Stimulated activated CD4-positive, alpha-beta T cell treated with anti-CD3 and anti-CD28 coated beads, Interleukin-1b, Interleukin-23, amount 100 ng/mL, for 1 hour (primary cell): ENCODE measurements at places on chromosomes 13 and 19.

DNA sequence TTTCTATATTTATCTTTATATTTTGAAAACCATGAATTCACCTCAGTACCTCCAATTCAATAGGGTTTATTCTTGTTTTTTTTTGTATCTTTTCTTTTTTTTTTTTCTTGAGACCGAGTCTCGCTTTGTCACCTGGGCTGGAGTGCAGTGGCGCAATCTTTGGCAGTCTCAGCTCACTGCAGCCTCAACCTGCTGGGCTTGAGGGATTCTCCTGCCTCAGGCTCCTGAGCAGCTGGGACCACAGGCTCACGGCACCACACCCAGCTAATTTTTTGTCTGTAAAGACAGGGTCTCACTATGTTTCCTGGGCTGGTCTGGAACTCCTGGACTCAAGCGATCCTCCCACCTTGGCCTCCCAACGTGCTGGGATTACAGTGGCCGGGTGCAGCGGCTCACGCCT, 23.1 kb upstream of the EVI5L start:
- DNase-seq, result no peak

DNA sequence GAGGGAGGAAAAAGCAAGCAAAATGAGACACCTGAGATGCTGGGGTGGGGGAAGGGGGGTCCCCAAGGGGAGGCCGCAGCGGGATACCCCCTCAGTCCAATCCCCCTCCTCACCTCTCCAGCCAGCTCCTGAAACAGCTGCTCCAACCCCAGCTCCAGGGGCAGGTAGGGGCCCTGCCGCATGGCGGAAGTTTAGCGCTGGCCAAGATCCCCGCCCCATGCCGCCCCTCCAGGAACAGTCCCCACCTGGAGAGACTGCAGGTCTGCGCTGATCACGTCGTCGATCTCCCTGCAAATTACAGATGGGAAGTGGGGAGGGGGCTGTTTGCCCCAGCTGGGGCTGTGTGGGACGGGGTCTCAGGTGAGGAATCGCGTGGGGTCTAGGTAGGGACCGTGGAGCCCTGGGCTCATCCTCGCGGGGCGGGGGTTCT, 9.0 kb downstream of the CAPN12 start:
- no peak for DNase-seq

DNA sequence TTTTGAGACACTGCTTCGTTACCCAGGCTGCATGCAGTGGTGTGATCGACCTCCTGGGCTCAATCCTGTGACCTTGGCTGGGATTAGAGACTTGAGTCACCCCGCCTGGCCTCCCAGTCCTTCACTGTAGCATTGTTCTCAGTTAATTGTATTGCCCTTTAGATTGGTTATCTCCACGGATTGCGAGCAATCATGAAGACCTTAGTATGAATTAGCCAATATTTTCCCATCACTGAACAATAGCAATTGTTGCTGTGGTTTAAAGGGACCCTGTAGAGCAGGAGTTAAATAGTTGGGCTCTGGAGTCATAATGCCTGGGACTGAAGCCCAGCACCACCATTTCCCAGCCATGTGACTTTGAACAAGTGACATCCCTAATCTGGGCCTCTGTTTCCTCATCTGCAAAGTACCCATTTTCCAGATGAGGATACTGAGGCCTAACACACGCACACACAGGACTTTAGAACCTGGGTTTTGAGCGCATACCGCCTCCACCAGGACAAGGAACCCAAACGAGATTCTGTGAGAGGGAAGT, 8.4 kb downstream of the PPP1R14A start:
- no peak for DNase-seq

DNA sequence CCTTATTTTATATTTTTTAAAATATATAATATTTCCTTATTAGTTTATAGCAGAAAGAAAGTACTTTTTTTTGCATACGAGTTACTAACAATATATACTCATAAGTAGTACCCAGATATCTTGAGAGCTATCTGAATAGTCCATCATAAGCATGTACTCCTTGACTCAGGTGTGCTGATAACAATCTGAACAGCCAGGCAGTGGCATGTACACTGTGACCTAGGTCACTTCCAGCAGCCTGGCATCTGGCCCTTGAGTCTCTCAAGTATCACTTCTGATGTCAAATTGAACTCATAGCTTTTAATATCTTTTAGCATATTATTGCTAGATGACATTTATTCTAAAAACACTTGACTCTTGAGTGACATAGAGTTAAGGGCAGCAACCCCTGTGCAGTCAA, 1576.7 kb downstream of the SLITRK1 start:
- no peak for DNase-seq

GRCh38 chr13:51675385-51675784, 91.1 kb downstream of the WDFY2 start:
- DNase-seq, result no peak
